ENCODE measurements at places on chromosomes 3 and 15.

DNA sequence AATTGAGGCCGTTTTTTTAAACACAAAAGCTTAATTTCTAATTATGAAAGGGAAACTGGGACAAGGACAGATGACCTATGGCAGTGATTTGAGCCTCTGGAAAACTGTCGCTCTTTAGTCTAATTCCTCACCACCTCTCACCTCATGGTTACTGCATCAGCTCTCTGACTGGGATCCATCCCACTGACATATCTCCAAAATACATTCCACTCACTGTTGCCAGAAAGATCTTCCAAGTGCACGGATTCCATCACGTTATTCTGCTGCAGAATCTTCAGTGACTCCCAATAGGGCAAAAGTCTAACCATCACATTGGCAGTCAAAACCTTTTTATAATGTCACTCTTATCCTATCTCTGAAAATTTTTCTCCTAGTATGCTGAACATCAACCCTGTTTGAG is 132.3 kb upstream of the MB21D2 start:
- no peak for DNase-seq

DNA sequence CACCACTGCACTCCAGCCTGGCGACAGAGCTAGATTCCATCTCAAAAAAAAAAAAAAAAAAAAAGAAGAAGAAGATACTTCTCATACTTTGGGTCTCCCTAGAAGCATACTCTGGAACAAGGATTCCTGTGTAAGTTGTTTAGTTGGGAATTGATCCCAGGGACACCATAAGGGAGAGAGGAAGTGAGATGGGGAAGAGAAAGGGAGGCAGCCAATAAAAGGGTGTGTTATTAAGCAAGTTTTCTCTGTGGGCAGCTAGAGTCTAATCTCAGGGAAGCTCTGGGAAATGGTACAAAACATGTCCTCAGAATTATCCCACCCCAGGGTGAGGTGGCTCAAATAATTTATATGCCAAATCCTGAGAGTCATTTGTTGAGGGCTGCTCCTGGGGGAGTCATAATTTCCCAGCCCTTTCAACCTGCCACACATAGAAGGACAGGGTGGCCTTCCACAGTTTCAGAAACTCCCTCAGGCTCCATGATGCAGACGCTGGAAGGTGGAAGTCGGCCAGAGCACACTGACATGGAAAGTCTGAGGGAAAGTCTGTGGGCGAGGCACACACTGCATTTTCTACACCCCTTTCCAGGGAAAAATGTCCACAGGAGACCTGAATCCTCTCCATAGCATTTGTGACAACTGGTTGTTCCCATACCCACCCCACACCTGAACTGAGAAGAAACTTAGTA is 86.4 kb upstream of the SLC4A7 start:
- no peak for DNase-seq

DNA sequence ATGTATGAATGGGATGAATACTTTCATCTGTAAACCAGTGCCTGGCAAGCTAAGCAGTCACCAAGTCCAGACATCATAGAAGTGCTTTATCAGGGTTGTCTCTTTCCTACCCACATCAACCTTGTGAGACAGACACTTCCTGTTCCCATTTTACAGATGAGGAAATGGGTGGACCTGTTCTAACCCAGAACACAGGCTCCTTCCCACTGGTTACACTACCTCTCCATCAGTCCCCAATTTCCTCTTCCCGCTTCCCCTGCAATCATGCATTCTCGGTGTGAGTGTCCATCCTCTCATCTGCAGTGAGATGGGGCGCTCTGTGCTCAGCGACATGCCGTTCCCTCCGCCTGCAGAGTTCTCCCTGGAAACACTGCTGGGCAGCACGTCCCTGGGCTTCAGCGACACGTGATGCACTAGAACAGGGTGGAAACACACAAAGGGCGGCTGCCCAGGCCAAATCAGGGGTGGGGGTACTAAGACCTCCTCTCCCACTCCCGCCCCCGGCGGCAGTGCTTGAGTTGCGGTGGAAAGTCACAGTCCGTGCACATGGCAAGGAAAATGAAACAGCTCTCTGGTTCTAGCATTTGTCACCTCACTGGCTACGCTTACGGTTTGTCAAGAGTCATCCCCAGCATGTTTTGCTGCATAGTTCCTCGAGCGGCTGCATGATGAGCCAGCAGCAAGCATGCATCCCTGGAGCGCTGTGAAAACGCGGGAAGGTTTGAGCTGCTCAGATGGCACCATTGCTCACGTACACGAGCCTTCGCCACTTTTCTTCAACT is 201.1 kb downstream of the ADAMTS17 start:
- DNase-seq = no peak

GRCh38 chr3:146125951-146126350 is 35.0 kb downstream of the PLOD2 start:
- no peak for DNase-seq

DNA sequence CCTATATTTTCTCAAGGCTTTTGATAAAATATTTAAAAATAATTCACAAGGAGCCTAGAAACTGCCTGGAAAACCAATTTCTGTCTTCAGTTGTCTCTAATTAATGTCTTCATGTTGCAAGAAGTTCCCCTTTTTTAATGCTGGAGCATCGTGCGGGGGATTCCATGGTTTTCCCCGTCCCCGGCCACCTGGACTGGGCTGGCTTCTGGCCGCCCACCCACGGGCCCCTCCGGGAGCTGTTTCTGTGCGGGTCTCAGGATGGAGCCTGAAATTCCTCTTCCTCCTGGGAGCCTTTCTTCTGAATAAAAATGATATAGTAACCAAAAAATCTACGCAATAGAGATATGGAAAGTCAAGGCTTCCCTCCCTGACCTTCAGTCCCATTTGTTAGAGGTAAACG is 8.1 kb upstream of the LRRK1 start:
- DNase-seq = no peak

Data from NCI-H1436 (cell line).